ENCODE measurements at places on chromosomes 5 and 9.

- DNase-seq = no peak
These were observed 49.0 kb downstream of the OLFM1 start for GRCh38 chr9:135136481-135136880.

- no peak for DNase-seq
These were observed 16.8 kb upstream of the RAB14 start for GRCh38 chr9:121218357-121219027.

DNA sequence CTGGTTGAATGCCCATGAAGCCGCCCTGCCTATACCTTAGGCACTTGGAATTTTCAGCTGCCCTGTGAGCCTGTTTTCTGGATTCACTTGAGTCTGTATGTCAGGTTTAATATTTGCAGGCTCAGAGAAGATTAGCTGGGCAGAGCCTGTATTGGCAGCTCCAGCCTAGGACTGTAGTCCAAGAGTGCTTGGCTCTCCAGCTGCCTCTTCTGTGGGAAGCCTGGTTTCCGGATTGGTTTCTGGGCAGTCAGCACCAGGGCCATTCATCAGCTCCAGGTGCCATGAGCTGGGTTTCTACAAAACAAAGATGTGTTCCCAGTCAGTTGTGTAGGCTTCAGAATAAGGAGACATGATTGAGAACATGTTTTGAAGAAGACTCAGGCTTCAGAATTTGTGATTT, 90.1 kb downstream of the ARHGAP26 start:
- DNase-seq = no peak

DNA sequence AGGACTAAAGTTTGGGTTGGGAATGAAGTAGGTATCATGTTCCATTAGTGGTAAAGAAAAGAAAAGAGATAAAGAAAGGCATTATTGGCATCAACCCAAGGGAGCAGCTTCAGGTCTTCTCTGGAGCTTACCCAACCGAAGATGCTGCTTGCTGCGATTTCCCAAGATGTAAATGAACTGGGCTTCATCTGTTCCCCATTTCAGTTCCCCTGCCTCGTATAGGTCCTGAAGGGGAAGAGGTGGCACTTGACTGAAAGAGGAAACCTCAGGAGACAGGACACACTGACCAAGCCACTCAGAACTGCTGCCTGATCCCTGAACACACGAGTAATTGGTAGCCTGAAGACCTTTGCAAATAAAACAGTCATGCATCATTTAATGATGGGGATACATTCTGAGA, 24.6 kb downstream of the ANXA6 start:
- DNase-seq = no peak

GRCh38 chr5:2241842-2242241, 359.1 kb upstream of the IRX4 start:
- no peak for DNase-seq

DNA sequence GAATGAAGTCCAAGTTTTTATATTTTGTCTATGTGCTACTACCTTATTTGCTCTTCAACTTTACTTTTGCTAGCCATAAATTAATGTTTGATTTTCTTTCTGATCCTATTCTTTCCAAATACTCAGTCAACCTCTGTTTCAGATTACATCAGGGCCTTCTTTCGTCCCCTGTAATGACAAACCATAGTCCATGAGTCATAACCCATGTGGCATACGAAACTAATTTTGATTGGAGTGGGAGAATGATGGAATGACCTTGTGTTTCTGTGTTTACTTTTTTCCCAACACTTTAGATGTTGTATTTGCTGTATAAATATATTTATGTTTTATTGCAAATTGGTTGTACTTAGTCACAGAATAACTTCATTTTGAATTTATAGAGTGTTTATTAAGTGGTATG, 1043.1 kb downstream of the DTWD2 start:
- no peak for DNase-seq

DNA sequence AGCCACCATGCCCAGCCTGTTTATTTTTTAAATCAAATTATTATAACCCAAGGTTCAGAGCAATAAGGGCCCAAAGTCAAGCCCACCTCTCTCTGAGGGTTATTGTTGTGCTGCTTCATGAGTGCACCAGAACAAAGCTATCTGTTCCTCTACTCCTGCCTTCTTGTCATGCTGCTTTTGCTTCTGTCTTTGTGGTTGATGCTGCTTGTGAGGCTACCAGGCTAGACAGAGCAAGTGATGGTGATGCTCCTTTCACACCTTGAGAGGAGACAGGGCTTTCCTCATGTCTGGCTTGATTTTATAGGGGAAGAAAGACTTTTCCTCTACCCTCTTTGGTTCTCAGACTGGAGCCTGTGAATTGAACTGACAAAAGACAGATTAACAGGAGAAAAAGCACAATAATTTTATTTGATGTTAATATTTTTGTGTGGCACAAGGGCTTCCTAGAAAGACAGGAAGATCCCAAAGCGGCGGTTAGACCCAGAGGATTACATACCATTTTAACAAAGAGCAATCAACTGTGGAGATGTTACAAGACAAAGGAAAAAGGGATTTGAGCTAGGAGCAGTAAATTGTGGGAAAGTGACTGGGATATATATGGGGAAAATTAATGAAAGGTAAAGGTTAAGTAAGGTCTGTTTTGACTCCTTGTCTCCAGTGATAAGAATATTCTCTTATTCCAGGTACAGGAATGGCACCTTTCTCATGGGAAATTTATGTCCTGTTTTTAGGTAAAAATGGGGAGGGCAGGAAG, 4.4 kb upstream of the CD180 start:
- DNase-seq = no peak

DNA sequence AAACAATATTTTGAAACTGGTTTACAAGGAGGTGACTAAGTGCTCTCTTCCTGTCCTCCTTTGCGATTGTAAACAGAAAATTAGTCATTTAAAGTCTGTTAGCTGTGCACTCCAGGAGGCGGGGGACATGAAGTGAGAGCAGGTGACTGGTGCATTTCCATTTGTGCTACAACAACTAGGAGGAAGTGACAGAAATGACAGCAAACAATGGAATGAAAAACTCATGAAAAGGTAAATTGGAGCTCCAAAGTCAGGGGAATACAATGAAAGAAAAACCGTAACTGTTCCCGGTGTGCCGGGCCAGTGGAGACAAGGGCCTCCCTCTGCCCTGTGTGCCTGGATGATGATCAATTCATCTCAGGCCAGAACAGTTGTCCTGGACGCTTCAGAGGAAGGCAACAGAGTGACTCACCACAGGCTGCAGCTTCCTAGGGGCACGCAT, 439.9 kb downstream of the GADD45G start:
- no peak for DNase-seq

DNA sequence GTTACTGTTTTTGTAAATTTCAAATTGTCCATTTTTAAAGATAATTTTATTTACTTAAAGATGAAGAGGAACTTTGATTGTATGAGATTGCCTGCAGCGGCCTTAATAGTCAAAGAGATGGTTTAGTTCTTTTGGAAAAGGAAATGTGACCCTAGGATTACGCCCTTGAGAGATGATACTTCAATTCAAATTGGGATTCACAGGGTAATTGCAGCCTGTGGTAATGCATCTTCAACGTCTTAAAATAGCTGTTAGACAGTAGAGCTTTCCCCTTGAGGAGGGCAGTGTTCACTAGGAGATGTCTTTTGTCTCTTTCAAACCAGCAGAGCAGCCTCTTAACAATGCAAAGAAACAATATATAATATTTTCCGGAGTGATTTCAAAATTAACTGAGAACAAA, 127.1 kb downstream of the TAF11L14 start:
- DNase-seq = no peak

GRCh38 chr5:178993236-178993765, 1.8 kb downstream of the GRM6 start:
- no peak for DNase-seq

DNA sequence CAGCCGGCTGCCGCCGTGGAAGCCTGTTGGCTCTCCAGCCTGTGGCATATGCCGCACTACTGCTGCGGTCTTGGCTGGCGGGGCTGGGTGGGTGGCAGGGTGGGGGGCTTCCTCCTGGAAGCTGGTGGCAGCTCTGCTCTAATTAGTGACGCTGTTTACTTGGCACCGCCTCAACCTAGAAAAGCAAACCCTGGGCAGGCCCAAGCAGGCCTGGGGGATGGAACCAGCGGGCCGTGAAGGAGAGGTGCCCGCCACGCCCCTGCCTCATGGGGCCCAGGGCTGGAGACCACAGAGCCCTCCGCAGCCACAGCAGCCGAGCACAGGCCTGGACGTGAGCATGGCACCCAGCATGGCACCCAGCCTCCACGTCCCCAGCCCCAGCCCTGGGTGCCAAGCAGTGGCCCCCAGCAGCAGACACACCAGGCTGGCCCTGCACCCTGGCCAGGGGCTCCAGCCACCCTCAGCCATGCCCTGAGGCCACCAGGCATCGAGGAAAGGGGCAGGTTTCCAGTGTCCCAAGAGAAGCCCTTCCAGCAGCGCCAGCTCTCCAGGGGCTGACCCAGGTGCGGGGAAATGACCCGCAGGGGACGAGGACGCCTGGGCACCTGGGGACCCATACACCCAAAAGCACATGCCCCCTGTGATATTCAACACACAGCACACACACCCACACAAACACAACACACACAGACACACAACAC, 5.4 kb upstream of the CCDC187 start:
- no peak for DNase-seq

GRCh38 chr9:110095776-110096175, 112.2 kb downstream of the C9orf152 start:
- DNase-seq = no peak

- no peak for DNase-seq
These were observed 533.4 kb downstream of the IRX1 start for GRCh38 chr5:4128994-4129393.

GRCh38 chr9:133375116-133375723, 640 bp downstream of the SURF4 start:
- no peak for DNase-seq

DNA sequence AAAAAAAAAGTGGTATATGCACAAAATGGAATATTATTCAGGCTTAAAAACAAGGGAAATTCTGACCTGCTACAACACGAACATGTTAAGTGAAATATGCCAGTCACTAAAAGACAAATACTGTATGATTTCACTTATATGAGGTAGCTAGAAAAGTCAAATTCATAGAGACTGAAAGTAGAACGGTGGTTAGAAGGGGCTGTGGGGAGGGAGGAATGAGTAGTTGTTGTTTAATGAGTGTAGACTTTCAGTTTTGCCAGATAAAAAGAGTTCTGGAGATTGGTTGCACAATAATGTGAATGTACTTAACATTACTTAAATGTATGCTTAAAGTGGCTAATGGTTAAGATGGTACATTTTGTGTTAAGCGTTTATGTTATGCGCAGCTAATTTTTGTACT, 79.5 kb upstream of the IL12B start:
- DNase-seq = no peak

DNA sequence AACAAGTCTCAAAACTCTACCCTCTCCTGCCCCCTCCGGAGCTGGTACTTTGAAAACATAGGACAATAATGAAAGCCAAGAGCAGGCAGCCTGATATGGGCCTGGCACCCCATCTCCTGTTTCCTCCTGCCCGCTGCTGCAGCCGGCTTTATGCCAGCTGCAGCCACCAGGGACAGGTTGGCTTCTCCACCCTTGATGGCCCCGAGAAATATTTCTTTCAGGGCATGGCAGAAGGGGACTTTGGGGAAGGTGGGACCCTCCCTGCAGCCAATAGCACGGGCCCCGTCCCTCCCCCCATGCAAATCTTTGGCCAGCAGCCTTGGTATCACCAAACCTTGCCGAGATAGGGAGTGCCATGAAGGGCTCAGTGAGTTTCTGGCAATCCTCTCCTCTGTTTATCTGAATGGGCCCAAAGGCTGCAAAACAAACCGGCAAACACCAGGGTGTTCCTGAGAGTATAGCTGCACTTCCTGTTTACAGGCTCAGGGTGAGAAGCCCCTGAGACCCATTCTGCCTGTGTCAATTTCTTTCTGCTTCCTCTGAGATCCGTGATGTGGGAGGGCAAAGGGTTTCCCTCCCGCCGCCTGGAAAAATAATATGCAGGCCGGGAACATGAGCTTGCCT, 73.4 kb upstream of the BOD1 start:
- DNase-seq = no peak

GRCh38 chr5:31229266-31229665, 35.8 kb downstream of the CDH6 start:
- DNase-seq = no peak

DNA sequence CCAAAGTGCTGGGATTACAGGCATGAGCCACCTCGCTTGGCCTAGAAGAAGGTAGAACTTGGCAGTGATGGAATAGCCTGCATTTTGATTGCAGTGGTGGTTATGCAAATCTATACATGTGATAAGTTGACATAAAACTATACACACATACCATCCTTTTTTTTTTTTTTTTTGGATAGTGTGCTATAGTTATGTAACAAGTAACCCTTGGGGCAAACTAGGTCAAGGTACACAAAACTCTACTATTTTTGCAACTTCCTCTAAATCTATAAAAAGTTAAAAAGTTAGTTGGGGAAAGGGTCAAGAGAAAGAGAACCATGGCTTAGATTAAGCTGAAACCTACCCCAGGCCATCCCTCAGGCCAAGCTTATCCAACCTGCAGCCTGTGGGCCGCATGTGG, 11.1 kb downstream of the TRIM14 start:
- no peak for DNase-seq

- DNase-seq = no peak
These were observed 8.3 kb downstream of the PPIC start for GRCh38 chr5:123028222-123028621.

GRCh38 chr9:91429501-91429900, 5.9 kb upstream of the NFIL3 start:
- no peak for DNase-seq

- DNase-seq = no peak
These were observed 72.3 kb upstream of the RAD23B start for GRCh38 chr9:107210775-107211174.

DNA sequence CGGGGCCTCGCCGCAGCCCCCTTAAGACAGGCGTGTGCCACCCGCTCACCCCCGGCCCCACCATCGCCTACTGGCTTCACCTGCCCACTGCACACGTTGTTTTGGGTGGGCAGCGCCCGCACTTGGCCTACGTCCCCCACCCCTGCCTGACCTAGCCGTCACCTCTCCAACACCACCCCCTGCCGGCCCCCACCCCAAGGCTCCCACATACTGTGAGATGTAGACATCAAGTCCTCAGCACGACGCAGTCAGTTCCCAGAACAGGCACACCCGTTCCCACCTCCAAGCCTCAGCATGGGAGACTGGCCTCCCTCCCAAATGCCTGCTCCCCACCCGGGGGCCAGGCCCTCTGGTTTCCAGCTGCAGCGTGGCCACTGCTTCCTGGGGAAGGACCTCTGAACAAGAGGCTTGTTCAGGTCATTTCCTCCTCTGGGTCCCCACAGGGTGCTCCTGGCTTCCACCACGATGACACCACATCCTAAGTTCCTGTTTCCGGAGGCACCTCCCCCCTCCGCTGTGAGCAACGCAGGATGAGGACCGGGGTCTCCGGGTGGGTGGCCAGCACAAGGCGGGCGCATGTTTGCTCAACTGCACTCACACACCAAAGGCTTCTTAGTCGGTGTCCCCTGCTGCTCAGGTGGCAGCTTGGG, 11.3 kb downstream of the DBN1 start:
- DNase-seq = no peak

GRCh38 chr9:130188860-130189481, 16.8 kb downstream of the NCS1 start:
- no peak for DNase-seq
